ENCODE measurements at places on chromosomes 5 and 9. TPM values are rescaled to one million over a fixed set of nuclear protein-coding genes. Genes with fewer than 3 reads are reported as not detected.

DNA sequence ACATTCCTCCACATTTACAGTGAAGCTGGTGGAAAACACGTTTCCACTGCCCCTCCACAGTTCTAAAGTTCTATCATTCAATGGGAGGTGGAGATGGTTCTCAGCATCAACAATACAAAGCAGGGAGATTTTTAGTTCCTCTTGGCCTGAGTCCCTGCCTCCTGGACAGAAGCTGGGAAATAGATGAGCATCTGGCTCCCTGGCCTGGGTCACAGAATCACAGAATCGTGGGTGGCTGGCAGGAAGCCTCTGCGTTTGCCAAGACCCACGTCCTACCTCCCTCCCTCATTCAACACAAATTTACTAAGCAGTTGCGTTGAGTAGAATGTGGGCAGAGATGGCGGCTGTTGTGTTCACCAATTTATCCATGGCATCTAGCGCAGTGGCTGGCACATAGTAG lies 5.2 kb upstream of the PPARGC1B start:
- DNase-seq, result no peak

DNA sequence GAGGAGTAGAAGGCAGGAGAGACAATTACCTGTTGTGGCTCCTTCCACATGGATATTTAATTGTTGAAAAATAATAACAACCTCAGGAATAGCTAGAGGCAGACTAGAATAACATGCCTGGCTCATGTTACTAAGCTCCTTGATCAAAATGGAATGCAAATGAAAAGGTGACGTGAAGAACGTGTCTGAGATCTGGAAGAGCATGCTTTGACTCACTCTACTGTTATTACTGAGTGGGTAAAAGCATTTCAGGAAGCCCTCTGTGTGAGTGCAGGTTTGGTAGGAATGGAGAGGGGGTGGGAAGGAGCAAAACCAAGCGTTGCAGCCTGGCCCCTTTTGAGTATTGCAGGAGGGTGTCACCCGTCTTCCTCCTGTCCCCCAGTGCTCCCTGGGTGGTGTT lies 84.8 kb downstream of the EQTN start:
- DNase-seq, result no peak

- DNase-seq, result peak; percentile 38
Observed at GRCh38 chr5:18745988-18746615, 1111.8 kb downstream of the TAF11L14 start.

GRCh38 chr9:133994353-133995011 lies 2.4 kb upstream of the VAV2 start:
- peak; percentile 66 for DNase-seq

DNA sequence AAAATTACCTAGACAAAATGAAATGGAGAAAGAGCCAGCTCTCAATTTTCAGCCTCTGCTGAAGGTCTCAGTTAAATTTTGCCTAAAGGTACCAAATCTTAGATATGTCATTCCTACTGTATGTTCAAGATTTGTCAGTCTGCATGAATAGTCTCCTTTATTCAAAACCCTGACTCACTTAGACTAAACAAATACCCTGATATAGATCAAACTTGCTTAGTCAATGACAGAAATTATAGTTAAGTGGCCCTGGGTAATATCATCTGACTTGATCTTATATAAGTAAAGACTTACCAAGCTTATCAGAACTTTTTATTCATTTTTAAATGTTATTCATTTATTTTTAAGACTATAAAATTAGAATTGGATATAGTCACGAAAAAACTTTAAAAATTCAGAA lies 12.2 kb downstream of the MEGF9 start:
- no peak for DNase-seq

DNA sequence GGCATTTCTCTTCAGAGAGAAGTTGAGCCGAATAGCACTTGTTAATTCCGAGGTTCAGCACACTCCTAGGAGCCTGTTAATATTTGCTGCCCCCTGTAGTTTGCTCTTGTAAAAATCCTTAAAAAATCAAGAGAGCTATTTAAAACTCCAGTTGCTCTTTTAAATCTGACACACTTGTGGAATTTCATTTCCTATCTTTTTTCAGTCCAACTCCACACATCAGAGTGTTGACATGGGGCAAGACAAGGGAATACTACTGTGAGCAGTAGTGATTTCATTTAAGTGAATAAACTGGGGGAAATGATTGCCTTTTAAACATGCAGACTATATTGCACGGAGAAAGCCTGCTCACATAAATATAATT lies 1096.3 kb upstream of the DMAC1 start:
- no peak for DNase-seq

DNA sequence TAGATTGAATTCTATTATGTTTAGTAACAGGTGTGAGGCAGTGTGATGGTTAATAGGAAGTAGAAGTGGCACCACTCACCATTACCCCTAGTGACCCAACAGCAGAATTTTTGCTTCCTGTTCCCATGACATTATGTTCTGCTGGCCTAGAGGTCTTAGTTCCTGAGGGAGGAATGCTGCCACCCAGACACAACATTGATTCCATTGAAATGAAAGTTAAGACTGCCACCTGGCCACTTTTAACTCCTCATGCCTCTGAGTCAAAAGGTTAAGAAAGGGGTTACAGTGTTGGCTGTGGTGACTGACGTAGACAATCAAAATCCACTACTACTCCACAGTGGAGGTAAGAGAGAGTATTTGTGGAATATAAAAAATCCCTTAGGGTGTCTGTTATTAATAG lies 218.9 kb upstream of the NMUR2 start:
- DNase-seq, result no peak

The PIP5KL1 gene
- 1.4 TPM for total RNA-seq

The PRSS3 gene
- not detected for total RNA-seq

The NUTM2F gene
- not detected for total RNA-seq

The PTGR1 gene
- total RNA-seq, result 1.8 TPM

All from activated T-helper 2 cell treated with anti-CD3 and anti-CD28 coated beads, Interferon-gamma antibody, Interleukin-2, Interleukin-4, amounts not matched to agents 10 μg/mL and 5 μg/mL and 100 μg/mL, durations not matched to agents 14 hours and 24 hours and 36 hours (primary cell).